Fibroblast of lung (primary cell): ENCODE measurements at places on chromosomes 2 and 18. TPM values are rescaled to one million over a fixed set of nuclear protein-coding genes. Genes with fewer than 3 reads are reported as not detected.

Gene GPR55
- polyA plus RNA-seq = not detected in 2 replicates

Gene GPR75
- 1.4 and 2.1 TPM in 2 replicates for polyA plus RNA-seq

Gene CYP26B1
- polyA plus RNA-seq = 0.02 and 0.09 TPM in 2 replicates

Gene HJURP
- 6.2 and 28.3 TPM in 2 replicates for polyA plus RNA-seq

- no peak for DNase-seq
Measured at GRCh38 chr2:14354231-14354630, 278.3 kb upstream of the LRATD1 start.

- no peak for DNase-seq
Measured at GRCh38 chr2:239293775-239294430, 106.9 kb downstream of the HDAC4 start.

- no peak for DNase-seq
Measured at GRCh38 chr18:46393961-46394360, 263.1 kb downstream of the LOXHD1 start.

GRCh38 chr18:45116116-45116515 is 435.4 kb downstream of the SETBP1 start:
- no peak for DNase-seq

GRCh38 chr2:109324861-109325260 is 195.9 kb downstream of the SH3RF3 start:
- DNase-seq = peak; percentile 100

- peak; percentile 32 for DNase-seq
Measured at GRCh38 chr18:24315170-24315569, 82.5 kb downstream of the OSBPL1A start.

DNA sequence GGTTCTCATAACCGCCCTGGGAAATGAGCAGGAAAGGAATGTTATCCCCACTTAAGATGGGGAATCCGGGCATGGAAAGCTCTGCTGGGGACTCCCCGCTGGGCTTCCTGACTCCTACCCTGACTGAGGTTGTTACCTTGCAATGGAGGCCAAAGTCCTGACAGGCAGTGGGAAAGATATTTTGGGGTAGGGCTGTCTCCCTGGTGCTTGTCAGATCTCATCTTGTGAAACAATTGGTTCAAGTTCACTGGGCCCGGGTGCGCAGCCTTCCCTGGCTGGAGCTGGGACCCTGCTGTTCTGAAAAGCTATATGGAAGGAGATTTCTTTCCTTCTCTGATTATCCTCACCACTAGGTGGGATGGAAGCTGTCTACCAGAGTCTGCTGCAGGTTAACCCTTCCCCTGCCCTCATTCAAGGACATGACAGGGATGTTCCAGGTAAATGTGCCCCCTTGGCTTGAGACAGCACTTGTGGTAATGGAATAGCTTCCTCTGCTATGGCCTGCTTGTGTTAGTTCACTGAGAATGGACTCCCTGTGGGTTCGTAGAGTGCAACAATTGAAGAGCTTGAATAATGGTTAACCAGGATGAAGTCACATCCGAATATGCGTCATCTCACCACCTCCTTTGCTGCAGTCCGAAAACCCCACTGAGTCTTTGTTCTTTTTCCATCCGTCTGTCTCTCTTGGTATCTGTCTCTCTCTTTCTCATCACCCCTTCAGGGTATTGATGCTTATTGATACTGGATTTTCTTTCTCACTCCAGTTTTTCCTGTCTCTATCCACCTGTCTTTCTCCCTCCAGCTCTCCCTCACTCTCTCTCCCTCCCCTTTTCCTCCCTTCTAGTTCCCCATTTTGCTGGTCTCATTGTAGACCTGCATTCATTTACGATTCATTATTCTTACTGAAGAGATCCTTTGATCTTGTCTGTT is 67.8 kb upstream of the EPAS1 start:
- DNase-seq = peak; percentile 90

DNA sequence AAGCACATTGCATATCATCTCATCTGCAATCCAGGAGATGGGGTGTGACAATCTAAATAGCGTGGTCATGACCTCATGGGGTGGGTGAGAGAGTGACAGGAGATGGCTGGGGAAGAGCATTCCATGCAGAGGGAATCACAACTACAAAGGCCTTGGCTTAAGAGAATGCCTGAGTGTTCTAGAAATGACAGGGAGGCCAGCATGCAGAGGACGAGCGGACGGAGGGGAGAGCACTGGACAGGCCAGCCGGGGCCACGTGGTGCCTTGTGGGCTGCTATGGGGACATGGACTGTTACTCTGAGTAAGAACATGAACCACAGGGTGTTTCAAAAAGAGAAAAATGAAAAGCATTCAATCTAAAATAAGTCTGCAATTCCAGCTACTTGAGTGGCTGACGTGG is 117.9 kb upstream of the ODC1 start:
- peak; percentile 54 for DNase-seq

GRCh38 chr2:226631671-226632070 is 167.9 kb downstream of the IRS1 start:
- no peak for DNase-seq

GRCh38 chr2:221614274-221614673 is 42.2 kb upstream of the EPHA4 start:
- DNase-seq = no peak

GRCh38 chr2:136077107-136077506 is 40.8 kb downstream of the CXCR4 start:
- no peak for DNase-seq

- peak; percentile 61 for DNase-seq
Measured at GRCh38 chr18:26656944-26657536, 108.7 kb upstream of the KCTD1 start.
